ENCODE measurements at places on chromosomes 7 and 10.

GRCh38 chr10:92309272-92309671, 18.3 kb downstream of the MARCHF5 start:
- DNase-seq: no peak

GRCh38 chr10:115566867-115567266, 473.7 kb downstream of the ATRNL1 start:
- no peak for DNase-seq

- no peak for DNase-seq
Observed at GRCh38 chr7:4115442-4115841, 566.7 kb upstream of the FOXK1 start.

DNA sequence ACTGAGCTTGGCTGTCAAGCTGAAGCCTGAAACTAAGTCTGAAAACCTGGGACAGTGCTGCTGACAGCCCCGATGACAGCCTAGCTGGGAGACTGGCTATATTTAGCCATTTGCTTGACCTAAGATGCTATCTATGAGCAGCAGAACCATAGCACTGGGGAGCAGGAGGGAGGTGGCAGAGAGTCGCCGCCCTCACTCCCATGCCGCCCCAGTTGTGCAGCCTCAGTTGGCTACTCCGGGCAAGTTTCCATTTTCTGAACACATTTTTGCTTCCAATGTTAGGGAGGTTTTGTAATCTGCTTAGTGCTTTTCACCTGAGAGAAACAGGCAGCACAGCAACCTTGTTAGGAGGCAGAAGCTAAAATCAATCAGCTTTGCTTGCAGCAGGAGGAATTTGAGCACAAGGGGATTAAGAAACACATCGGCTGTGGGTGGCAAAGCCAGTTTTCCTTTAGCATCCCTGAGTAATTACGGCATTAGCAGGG, 20.4 kb upstream of the C10orf71 start:
- no peak for DNase-seq

GRCh38 chr7:50317697-50318669, 13.5 kb downstream of the IKZF1 start:
- DNase-seq: no peak

GRCh38 chr10:123854498-123854897, 37.1 kb downstream of the CPXM2 start:
- no peak for DNase-seq

- DNase-seq: no peak
Observed at GRCh38 chr10:69451784-69452251, 553 bp downstream of the TSPAN15 start.

- DNase-seq: no peak
Observed at GRCh38 chr10:127498087-127498486, 51.0 kb upstream of the NPS start.

- DNase-seq: no peak
Observed at GRCh38 chr10:116316503-116316902, 7.7 kb upstream of the CCDC172 start.

- DNase-seq: no peak
Observed at GRCh38 chr7:18808026-18808425, 309.4 kb downstream of the TWIST1 start.

DNA sequence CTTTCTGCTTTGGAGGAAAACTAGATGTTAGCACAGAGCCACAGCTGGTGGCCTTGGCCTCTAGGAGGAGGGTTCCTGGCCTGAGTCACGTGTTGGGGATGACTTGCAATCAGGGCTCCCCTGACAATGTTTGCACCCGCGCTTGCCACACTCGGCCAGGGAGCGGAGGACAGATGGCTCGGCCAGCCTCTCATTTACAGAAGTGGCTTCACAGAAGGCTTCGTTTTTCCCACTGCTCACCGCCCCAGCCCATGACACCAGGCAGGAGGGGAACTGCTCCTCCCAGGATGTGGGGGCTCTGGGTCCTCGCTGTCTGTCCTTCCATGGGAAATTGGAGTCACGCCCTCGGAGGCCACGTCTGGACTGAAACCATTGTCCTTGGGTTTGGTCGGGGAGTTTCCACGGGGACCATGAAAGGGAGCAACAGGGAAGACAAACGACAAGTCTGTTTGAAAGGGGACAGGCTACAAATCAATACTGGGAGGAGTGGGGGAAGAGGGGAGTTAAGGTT, 49.6 kb upstream of the UBE3C start:
- no peak for DNase-seq

- no peak for DNase-seq
Observed at GRCh38 chr10:120075349-120075748, 182.8 kb downstream of the SEC23IP start.

DNA sequence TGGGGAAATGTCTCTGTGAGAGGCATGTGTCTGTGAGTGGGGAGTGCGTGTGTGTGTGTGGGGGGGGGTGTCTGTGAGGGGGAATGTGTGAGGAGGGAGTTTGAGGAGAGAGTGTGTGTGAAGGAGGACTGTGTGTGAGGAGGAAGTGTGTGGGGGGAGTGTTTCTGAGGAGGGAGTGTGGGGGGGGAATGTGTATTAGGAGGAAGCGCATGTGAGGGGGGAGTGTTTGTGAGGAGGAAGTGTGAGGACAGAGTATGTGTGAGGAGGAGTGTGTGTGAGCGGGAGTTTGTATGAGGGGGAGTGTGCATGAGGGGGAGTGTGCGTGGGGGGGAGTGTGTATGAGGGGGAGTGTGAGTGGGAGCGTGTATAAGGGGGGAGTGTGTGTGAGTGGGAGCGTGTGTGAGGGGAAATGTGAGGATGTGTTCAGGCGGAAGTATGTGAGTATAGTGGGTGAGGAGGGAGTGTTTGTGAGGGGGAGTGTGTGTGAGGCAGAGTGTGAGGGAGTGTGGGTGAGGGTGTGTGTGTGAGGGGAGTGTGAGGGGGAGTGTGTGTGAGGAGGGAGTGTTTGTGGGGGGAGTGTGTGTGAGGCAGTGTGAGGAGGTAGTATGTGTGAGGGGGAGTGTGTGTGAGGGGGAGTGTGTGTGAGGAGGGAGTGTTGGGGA, 21.8 kb upstream of the PTPRN2 start:
- no peak for DNase-seq

- DNase-seq: no peak
Observed at GRCh38 chr10:91424016-91424415, 13.9 kb downstream of the HECTD2 start.

DNA sequence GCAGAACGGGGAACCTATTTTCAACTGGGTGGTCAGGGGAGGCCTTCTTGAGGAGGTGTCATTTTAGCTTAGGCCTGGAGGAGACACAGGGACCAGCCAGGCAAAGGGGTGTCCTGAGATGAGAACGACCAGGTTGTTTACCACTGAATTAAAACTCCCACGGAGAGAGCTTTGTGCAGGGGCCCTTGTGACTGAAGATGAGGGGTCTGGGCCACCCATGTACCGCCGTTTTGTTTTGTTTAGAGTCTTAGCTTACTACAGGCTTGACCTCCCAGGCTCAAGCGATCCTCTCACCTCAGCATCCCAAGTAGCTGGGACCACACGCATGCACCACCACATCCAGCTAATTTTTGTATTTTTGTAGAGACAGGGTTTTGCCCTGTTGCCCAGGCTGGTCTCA, 80.4 kb downstream of the FAM171A1 start:
- DNase-seq: no peak

DNA sequence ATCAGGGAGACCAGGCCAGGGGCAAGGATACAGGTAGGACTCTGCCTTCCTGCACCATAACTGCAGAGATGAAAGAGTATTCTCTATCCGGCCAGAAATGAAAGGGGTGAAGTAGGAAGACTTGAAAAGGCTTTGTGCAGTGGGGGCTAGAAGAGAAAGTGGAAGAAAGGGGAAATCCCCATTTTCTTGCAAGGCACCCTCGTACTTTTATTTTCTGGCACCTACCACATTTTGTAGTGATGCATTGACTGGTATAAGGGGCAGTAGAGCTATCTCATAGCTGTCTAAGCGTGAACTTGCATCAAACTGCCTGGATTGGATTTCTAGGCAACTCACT, 752 bp upstream of the CAMK2G start:
- DNase-seq: no peak

GRCh38 chr7:155490697-155491628, 33.0 kb downstream of the EN2 start:
- DNase-seq: no peak

GRCh38 chr10:44462338-44462914, 77.5 kb upstream of the CXCL12 start:
- no peak for DNase-seq

DNA sequence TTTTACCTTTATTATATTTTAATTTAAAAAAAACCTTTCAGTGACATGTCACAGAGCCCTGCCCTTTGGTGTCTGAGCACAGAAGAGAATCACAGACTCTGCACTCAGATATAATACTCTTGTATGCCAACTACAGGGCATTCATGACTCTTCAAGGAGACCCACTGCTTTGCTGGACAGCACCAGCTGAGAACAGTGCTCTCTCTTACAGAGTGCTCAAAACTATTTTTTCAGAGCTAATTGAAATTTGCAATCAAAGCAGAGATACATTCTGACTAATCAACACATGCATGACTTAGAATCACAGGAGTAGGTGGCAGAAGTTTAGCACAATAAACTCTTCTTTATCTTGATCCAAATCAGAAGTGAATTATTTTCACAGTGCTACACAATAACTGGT, 99.1 kb downstream of the OSBPL3 start:
- DNase-seq: no peak

- no peak for DNase-seq
Observed at GRCh38 chr7:52114056-52114455, 797.4 kb upstream of the COBL start.

GRCh38 chr7:89503281-89503680, 651.0 kb upstream of the STEAP1 start:
- no peak for DNase-seq

GRCh38 chr7:77223261-77223660, 23.6 kb upstream of the FGL2 start:
- no peak for DNase-seq

GRCh38 chr7:2554661-2555111, 638 bp downstream of the BRAT1 start:
- DNase-seq: no peak

GRCh38 chr10:126373972-126374371, 14.3 kb downstream of the ADAM12 start:
- no peak for DNase-seq

DNA sequence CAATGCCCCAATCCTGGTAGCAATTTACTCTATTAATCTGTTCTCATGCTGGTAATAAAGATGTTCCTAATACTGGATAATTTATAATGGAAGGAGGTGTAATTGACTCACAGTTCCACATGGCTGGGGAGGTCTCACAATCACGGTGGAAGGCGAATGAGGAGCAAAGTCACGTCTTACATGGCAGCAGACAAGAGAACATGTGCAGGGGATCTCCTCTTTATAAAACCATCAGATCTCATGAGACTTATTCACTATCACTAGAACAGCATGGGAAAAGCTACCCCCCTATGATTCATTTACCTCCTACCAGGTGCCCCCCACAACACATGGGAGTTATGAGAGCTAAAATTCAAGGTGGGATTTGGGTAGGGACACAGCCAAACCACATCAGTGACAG, 872.2 kb downstream of the ANKRD7 start:
- DNase-seq: no peak

All from stimulated activated CD4-positive, alpha-beta T cell treated with anti-CD3 and anti-CD28 coated beads, TNF-alpha, amount 100 ng/mL, for 24 hours (primary cell).